Hippocampal formation (tissue), 2 donors: ENCODE measurements at places on chromosomes 2 and 18.

DNA sequence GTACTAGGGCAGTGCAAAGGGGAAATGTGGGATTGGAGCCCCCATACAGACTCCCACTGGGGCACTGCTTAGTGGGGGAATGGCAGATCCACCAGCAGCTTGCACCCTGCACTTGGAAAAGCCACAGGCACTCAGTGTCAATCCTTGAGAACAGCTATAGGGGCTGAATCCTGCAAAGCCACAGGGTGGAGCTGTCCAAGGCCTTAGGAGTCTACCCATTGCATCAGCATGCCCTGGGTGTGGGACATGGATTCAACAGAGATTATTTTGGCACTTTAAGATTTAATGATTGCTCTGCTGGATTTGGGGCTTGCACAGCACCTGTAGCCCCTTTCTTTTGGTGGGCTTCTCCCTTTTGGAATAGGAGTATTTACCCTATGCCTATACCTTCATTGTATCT, 8.6 kb upstream of the ZNF24 start:
- DNase-seq, result no peak

DNA sequence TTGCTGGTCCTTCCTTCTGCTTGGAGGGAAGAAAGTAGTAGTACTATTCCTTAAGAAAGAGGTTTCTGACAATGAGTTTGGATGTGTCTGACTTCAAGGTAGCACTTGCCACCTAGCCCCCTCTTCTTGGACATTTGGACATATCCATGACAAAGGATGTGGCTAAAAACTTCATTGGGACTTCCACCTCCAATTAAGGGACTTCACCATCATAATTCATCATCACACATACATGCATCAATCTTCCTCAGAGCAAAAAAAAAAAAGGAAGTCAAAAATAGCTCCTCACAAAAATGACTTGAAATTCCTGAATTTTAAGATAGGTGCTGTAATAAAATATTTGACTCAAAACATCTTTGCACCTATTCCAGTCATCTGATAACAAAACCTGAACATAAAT, 23.4 kb upstream of the PEX13 start:
- DNase-seq, result no peak

DNA sequence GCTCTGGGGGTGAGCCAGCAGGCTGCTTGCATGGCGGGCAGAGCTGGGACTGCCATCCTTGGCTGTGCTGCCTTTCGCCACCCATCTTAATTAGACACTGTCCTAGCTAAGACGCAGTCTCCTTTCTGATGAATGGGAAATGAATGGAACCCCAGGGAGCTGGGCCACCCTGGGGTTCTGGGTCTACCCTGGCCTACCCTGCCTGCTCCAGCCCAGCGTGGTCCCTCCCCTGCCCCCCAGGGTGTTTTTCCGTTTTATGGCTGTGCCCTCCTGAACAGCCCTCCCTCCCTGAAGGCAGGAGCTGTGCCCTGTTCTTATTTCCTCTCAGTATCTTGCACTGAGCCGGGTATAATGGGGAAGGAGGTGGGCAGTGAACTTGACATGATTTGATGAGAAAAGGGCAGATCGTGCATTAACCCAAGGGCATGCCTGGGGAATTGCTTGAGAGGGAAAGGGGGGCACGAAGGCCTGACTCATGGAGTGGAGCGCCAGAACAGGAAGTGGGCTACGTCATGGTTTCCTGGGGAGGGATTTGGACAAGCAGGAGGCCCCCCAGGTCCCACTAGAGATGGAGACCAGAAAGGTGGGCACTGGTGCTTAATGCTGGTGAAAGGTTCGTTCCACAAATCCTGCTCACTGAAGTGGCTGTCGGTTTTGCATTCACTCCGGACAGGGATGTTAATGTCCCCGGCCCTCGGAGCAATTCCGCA, 165.0 kb downstream of the KLHL29 start:
- DNase-seq, result no peak

GRCh38 chr2:50953021-50953420, 78.9 kb downstream of the NRXN1 start:
- DNase-seq, result no peak

DNA sequence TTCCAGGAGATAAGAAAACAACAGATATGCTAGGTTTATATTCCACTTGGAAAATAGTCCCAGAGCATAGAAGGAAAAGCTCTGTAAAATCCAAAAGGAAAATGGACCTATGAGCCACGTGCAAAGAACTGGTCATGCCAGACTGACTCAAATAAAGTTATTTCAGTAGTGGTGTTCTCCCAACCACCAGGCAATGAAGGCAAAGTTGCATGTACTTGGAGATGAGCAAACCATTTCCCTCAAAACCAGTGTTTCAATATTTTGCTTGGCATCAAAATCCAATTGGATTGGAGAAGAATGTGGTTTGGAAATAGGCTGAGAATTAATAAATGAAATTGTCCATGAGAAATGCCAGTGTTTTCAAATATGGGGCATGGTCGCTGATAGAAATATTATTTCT, 237.5 kb downstream of the ICOS start:
- DNase-seq, result no peak

GRCh38 chr2:34105006-34105767, 506.1 kb upstream of the FAM98A start:
- DNase-seq, result no peak

GRCh38 chr2:230326453-230327417, at the start of gene SP140L:
Gene SP140L (plus strand): TSS chr2:230327193. CDS start chr2:230327270, 77 bp downstream.
- no peak for DNase-seq

DNA sequence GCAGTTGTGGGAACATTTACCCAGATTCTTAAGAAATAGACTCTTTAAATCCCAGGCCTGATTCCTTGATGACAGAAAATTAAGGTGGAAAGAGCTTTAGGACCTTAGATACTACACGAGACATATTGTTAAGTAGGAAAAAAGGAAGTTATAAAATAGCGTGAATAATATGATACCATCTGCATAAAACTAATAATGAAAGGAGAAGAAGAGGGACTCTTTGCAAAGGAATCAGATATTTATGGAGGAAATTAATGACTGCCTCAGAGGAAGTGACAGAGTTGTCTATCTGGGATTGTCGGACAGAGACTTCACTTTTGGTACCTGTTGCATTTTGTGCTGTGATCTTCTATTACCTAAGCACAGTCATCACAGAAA, 20.8 kb downstream of the APCDD1 start:
- no peak for DNase-seq

DNA sequence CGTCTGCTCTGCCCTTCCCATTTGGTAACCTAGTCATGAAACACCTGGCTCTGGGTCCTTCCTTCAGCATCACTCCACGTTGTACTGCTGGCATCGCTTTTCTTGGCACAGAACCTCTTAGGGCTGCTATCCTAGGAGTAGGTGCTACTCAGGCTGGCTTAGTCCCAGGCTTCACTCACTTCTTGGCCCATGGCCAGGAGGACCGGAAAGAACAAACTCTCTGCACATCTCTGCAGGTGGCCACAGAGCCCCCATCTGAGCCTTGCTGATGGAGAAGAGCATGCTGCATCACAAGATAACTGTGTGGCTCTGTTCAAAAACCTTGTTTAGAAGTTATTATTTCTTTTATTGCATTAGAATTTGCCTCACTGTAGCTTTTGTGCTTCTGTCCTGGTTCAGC, 447.2 kb upstream of the TNP1 start:
- no peak for DNase-seq

GRCh38 chr2:161033059-161033660, 127.1 kb upstream of the TANK start:
- no peak for DNase-seq

GRCh38 chr2:235008584-235009044, 56.8 kb downstream of the SH3BP4 start:
- no peak for DNase-seq

DNA sequence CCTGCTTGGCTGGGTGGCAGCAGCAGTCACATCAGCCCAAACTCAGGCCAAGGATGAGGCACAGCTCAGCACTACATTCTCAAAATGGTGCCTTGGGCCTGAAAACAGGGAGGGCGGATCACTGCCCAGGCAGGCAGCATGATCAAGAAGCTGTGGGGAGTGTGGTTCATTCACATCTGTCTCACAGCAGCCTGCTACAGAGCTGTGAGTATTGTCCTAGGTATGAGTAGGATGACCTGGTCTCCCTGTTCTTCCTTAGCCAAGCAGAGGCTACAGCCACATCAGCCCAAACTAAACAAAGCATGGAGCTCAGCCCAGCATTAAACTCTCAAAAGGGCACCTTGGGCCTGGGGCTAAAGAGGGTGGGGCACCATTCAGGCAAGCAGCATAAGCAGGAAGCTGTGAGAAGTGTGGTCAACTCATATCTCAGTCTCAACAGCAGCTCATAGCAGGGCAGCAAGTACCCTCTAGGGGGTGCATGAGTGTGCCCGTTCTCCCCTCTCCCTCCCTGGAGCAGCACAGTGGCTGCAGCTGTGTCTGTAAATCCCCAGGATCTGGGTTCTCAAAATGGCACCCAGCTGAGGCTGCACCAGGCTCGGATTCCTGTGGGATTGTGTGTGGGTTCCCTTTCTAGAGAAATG, 139.6 kb downstream of the TRABD2A start:
- DNase-seq, result no peak

DNA sequence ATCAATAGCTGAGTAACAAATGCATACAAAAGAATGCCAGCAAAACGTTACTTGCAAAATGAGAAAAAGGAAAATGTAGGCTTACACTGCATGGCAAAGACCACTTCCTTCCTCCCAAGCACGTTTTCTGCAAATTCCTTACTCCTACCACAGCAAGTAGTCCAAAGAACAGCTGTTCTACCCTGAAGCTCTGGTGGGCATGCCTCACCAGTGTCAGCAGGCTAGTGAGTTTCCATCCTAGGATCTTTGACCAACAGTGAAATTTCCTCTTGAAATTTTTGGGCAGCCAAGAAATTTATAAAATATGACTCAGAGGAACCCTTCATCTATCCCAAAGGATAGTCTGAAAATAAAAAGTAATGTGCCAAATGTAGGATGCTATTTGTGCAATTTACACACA, 123.9 kb downstream of the ZNF532 start:
- no peak for DNase-seq

DNA sequence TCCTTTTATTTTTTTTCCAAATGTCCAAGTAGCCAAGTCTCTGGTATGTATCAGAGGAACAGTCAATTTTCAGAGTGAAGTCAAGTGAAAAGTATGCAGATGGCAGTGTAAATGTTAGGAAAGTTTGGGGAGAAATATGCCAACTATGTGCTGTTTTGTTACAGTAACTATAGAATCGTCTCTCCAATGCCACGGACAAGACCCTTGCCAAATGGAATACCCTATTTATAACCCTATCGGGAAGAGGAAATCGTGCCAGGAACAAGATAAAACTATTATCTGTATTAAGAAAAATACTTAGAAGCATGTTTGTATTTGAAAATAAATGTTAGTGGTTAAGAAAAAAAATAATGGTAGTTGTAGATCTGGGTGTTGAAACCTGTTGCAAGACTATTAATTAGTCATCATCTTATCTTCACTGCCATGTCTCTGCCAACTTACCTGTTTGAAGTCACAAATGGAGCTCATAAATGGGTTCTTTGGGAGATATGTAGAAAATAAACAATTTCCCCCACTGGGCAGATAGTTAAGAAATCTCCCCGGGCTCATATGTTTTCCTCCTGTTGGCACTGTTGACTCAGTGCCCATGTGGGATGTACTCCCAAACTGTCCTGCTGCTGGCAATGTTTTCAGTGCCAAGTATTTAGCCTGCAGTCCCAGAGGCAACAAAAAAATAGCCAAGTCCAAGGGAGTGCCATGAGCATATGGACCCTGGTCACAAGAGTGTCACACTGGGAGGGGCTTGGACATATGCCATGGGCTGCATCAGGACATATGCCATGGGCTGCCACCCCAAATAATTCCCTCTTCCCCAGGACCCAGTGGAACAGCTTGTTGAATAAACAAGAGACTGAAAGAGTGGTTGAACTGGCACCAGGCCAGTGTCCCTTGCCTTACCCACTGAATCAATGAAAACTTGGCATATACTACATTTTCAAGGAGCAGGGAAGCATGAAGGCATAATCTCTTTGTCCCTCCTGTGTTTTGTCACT, 366.9 kb downstream of the OSR1 start:
- no peak for DNase-seq

DNA sequence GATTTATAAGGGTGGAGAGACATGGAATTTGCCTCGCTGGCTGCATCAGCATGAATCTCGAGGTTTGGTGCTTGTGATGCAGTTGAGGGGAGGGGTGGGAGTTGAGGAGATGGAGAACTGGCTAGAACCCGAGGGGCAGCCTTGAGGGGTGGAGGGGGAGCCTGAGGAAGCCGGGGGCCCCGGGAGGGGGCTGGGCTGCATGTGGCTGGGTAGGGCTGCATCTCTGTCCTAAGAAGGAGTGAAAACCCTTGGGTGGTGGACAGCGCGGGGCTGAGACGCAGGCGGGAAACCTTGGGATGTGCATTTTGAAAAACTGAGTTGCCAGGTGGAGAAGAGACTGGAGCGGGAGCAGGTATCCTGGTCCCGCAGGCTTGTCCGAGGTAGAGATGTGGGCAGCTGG, 64.2 kb downstream of the SNTG2 start:
- DNase-seq, result no peak

- no peak for DNase-seq
Measured at GRCh38 chr18:24499814-24500213, 39.4 kb downstream of the HRH4 start.

DNA sequence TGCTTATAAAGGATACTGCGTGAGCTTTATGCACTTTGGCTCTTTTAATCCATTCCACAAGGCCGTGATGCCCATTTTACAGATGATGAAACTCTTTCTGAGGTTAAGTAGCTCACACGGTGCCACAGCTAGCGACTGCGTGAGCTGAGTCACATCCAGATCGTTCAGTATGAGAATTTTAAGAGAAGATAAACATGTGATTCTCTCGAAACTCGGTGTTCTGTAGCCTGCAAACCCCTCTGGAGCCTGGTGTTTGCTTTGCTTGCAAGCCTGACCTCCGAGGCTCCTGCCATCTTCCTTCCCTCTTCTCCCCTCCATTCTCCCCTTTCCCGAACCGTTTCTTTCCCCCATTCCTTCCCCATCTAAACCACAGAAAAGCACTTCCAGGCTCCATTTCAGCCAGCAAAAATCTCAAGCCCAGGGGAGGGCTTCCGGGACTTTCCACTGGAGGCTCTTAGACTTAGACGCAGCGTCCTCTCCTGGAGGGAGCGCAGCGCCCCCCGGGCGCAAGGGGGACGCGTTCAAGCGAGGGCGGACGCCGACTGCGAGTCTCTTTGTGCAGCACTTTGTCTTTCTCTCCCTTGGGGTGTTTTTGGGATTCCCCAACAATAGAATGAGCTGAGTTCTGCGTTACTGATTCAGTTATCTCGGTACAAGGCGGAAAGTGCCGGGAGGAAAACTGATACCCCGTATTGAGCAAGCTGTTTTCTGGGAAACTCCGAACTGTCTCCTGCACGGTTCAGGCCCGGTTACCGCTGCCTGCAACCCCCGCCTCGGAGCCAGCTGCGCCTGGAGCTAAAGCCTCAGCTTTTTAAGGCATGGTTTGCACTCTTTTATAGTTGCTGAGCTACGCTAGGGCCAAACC, 38.0 kb downstream of the CYP1B1 start:
- no peak for DNase-seq
